ENCODE measurements at places on chromosomes 2 and 18.
A peak's percentile ranks its signal among the peaks of the same experiment; 100 is the strongest.

DNA sequence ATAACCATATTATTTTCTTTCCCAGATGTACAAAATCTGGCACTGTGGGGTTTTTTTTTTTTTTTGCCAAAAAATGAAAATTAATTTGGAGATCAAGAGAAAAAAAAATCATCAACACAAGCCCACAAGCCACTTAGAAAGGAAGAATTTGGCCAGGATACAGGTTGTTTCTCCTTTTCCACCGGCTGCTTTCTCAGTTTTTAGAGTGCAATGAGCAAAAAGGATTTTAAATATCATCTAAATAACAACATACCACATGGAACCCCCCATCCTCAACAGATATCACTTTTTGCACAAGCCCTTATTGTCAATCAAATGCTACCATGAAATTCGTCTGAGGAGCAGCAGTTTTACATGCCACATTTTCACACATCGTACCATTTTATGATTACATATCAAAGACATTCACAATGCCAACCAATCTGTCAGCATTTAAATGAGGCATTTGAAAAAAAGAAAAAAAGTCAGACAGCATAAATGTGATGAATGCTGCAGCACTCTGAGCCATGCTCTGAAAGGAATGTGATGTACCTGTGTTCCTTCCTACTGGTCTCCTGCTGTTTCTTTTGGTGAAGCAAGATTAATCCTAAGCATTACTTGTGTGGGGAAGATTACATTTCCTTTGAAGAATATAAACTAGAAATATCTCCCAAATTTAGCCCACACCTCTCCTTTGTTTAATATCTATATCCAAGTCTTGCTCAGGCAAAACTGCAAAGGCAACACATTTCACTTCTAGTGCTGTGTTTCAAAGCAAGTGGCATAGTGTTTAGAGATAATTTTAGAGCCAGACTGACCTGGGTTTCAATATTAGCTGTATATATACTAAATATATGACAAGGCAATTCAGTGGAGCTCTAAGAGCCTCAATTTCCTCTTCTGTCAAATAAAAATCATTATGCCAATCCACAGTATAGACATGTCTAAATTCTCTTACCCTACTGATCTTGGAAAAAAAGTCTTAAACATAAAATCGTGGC lies 391.3 kb downstream of the CMPK2 start:
- DNase-seq = no peak

DNA sequence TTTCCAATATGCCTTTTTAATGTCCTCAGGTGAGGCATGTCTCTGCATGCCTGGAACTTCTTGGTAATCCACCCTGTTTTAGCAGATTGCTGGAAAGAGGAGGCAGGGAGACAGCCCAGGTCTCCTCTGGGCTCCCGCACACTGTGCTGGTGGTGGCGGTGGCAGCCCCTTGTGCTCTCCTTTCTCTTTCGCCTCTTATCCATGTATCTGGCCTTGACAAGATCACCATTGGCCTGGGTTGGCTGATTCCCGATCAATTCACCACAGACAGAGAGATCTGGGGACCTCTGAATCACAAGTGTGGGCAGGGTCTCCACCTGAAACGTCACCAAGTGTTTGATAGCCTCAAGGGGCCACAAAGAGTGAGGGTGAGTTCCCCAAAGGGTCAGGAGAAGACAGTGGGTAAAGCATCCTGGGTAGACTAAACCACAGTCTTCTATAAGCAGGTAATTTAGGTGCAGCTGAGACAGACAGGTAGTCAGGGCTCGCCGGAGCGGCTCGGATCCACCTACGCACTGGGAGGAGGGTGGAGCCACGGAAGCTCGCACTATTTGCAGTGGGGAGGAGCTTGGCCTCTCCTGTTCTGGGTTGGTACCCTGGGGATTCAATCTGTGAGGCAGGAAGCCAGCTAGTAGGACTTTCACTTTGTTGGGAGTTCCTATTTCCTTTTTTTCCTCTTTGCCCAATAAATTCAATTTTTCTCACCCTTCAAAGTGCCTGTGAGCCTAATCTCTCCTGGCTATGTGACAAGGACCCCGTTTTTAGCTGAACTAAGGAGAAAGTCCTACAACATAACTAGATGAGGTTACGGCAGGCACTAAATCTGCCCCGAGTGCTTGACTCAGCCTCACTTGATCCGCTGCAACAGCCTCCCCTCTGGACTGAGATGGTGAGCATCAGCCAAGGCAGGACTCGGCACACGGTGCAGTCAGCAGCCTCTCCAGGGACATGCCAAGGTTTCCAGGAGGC lies 57.6 kb downstream of the SLC4A3 start:
- DNase-seq = peak; percentile 74

DNA sequence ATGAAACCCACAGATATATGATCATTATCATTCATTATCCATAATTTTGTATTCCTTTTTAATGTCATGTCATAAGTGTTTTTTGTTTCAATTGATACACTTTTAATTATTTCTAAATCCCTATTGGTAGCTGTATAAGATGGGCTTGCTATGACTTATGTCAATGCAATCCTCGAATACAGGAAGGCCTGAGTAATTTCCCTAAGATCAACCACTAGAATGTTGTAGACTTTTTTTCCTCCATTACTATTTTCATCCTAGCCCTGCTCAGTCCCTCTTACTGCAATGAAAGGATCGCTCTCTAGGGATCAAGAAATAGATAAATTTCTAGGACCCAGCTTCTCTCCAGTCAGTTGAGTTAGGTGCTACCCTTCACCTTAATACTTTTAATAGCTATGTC lies 186.3 kb downstream of the KCNE4 start:
- DNase-seq = no peak

GRCh38 chr2:186560254-186560653 lies 29.6 kb upstream of the ITGAV start:
- no peak for DNase-seq

Measured in WTC11 (cell line).